Stimulated activated CD4-positive, alpha-beta T cell treated with anti-CD3 and anti-CD28 coated beads, Interleukin-4, amount 100 ng/mL, for 24 hours (primary cell): ENCODE measurements at places on chromosomes 13 and 19.
A peak's percentile ranks its signal among the peaks of the same experiment; 100 is the strongest.

- no peak for DNase-seq
These were observed 513.1 kb downstream of the SLITRK6 start for GRCh38 chr13:85286081-85286480.

GRCh38 chr13:22880741-22881720 is 299.7 kb upstream of the SGCG start:
- DNase-seq = no peak

GRCh38 chr13:46629811-46630413 is 76.9 kb downstream of the LRCH1 start:
- DNase-seq = no peak

DNA sequence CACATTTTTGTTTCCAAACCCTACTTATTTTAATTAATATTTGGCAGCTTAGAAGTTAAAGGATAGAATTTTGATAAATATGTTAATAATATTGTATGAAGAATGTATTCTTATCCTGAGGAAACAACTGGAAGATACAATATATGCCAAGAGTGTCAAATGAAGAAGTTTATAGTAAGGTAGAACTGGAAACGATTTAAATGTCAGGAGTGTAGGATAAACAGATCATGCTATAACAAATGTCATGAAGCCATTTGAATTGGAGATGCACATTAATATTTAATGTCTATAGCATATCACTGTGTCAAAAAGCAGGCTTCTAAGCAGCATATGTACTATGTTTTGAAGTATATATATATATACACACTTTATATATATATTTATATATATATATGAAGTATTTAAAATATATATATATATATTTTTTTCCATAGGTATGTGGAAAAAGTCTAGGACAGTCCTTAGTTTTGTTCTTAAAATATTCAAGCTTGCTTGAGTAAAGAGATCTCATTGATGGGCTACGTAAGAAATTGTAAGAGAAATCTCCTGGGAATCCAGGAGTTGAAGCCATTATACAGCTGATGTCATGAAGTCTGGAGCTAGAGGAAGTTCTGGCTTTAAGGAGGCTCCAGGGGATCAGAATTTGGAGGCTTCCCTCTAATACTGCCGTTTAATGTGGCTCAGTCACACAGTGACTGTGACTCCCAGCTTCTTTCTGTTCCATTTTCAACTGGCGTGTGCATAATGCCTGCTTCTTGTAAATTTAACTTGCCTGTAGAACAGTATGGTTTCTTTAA is 79.9 kb upstream of the MYCBP2 start:
- DNase-seq = no peak

GRCh38 chr19:55677572-55678028 is 2.6 kb downstream of the EPN1 start:
- no peak for DNase-seq

- no peak for DNase-seq
These were observed 35.3 kb downstream of the CEBPA start for GRCh38 chr19:33266974-33267484.

DNA sequence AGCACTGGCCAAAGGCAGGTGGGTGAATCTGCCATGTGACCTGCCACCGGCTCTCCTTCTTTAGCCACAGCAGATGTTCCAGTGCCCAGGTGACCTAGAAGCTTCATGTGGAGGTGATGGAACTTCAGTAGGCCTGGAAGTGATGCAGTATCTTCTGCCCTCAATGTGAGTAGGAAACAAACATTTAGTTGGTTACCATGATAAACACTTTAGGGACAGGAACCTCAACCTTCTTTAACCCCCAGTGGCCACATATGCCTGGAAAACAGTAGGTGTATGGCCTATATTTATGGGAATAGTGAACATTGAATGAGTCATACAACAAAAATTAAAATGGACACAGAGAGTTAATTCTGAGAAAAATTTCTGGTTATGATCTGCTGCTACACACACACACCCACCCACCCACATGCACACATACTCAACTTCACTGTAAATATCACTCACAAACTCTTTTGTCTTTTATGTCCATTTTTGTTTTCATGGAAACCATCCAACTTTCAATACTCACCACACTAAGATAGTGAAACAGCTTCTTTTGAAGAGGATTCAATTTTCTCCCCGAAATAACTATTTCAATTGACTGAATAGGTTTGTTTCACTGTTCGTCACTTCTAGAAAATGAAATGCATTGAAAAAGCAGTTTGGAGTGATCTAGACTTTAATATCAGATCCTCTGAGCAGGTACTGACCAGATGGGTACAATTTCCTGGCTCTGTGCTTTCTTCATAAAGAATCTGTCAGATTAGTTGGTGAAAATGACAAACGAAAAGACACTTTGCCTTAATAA is 97.3 kb downstream of the STARD13 start:
- DNase-seq = no peak

DNA sequence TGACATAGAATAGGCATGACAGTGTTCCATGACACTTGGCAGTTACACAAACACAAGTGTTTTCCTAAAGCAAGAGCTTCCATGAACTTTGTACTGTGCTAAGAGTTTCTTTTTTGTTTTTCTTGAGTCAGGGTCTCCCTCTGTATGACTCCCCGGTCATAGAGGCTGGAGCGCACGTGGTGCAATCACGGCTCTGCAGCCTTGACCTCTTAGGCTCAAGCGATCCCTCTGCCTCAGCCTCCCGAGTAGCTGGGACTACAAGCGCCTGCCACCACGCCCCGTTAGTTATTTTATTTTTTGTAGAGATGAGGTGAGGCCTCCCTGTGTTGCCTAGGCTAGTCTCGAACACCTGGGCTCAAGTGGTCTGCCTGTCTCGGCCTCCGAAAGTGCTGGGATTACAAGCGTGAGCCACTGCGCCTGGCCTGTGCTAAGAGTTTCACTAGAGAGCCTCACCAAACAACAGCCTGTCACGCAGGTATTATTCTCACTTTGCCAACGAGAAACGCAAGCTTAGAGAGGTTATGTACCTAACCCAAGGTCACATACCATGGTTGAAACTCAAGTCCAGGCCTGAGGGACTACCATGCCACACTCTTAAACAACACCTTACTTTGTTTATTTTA is 355.9 kb downstream of the KLF12 start:
- DNase-seq = no peak

DNA sequence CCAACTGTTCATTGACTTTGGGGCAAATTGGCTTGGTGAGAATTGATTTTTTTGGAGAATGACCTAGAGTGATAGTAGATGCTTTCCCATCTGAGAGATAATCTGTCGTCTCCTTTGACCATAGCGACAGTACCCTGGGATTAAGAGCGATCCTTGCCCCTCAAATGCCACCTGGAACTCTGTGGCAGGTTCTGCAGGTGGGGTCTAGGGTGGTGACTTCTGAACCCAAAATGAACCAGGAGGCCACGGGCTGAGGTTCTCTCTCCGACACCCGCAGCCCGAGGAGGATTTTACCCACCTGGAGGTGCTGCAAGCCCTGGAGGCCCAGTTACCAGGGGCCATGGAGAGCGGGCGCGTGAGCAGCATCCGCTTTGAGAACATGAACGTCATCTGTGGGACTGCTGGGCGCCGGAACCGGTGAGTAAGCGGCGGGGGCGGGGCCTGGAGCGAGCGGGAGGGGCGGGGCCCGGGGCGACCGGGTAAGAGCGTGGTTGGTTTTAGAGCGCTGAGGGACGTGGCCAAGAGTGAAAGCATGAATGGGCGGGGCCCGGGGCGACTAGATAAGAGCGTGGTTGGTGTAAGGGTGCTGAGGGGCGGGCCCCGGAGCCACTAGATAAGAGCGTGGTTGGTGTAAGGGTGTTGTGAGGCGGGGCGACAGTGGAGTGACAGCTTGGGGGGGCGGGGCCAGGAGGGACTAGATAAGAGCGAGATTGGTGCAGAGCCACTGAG is 8.6 kb downstream of the C19orf81 start:
- peak; percentile 80 for DNase-seq

DNA sequence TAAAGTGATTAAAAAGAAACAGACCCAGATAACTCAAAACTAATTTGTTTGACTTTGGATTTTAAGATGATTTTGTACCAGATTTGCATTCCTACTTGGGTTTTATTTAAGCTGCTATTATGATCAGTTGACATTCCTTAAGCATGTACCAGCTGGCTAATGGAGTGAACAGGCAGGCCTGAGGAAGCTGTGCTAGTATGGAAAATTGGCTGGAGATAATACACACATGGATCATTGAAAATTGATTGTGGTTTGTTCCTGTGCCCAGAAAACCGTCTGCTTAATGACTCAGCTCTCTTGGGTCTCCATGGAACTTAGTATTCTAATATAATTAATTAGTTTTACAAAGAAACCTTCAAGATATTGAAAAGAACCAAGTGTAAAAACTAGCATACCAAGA is 22.6 kb downstream of the POLR1D start:
- no peak for DNase-seq

GRCh38 chr19:3712663-3713611 is 4.8 kb downstream of the TJP3 start:
- no peak for DNase-seq

GRCh38 chr19:55275851-55276719 is 3.8 kb downstream of the HSPBP1 start:
- DNase-seq = no peak

- DNase-seq = no peak
These were observed 2020.1 kb upstream of the PCDH20 start for GRCh38 chr13:63435667-63436324.

GRCh38 chr19:7554565-7554964 is 19.0 kb downstream of the PNPLA6 start:
- DNase-seq = no peak

GRCh38 chr13:111952814-111953213 is 114.1 kb upstream of the SOX1 start:
- DNase-seq = no peak

- no peak for DNase-seq
These were observed 4.4 kb downstream of the GADD45GIP1 start for GRCh38 chr19:12952488-12953137.

DNA sequence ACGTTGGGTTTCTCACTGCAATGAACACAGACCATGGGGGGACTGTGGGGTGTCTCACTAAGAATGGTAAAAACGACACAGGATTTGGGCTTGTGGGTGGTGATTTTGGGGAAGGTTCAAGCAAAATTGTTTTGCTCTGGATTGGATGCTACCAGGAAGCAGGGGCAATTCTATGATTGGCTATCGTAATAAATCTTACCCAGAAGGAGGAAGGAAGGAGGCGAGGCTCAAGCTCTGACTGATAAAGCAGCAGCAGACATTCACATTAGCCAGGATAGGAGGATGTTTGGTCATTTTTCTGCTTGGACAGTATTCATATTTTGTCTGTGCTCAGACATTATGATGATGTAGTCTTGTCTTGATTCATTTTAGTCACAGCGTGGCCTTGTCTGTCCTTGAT is 1.5 kb downstream of the ZNF576 start:
- no peak for DNase-seq

DNA sequence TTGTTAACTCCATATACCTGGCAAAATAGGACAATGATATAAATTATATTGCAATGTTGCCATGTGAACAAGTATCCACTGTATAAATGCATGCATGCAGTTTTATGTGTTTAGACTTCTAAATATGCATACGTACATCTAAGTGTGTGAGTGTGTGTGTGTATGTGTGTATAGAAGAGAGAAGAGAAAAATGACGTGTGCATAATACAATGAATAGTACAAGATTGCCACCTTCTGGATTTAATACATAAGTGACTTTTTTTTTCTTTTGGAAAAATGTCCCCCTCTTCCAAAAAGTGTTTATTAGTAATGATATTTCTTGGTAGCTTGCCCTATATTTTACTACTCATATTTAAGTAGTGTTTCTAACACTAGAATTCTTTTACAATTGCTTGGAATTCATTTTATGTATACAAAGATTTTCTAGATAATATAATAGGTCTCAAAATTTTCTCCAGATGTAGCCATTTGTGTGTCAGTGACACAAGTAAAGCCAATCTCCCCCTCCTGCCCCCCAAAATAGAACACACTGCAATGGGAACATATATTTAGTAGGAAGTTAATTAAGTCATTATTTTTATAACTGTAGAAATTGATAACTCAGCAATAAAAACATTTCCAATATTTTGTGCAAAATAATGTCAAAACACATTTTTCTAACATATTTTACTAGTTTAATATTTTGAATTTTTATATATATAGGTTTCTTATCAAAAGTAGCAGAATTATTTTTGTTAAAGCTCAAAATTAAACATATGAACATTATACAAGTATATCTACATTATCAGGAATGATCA is 783.3 kb upstream of the ATXN8OS start:
- DNase-seq = no peak

DNA sequence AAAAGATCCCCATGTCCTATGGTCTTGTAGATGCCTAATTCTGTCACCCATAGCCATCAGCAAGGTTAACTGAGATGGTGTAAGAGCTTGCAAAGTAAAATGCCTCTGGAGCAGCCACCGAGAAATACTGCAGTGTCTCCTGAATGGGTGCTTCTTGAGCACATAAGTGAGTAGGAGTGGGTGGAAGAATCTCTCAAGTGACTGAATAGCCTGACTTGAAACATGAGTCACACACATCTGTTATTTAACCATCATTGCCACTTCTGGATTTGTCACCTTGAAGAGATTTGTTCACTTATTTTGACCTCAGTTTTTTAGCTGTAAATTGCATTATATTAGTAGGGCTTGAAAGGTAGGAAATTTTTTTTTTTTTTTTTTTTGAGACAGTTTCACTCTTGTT is 2.3 kb downstream of the ZNF714 start:
- DNase-seq = peak; percentile 6

DNA sequence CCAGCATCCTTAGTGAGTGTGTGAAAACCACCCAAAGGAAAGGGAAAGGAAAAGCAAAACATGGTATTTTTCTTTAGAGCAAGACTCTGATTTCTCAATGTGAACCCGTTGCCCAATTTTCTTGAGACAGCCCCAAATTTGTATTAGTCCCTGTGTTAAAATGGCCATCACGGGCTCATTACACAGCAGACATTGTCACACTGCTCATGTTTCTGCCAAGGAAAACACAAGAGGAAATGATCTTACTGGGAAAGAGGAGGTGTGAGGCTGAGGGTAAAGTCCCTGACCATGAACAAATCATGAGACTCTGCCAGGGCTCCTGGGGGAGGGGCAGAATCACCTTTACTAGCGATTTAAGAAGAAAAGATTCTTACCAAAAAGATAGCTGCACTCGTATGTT is 54.4 kb downstream of the FAM124A start:
- no peak for DNase-seq

DNA sequence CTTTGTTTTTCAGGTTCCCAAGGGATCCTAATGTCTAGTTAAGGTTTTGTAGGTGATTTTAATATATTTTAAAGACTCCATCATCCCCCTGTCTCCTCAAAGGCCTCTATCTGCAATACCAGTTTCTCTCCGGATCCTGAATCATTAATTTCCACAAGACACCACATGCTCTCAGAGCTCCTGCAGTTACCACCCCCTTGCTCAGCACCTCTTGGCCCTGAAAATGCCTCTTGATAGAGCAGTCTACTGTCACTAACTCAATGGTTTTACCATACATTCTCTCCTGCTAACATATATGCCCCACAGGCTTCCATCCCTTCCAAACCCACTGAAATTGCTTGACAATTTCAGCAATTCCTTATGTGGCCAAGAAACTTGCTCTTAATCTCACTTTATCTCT is 1.9 kb upstream of the PEG3 start:
- no peak for DNase-seq

DNA sequence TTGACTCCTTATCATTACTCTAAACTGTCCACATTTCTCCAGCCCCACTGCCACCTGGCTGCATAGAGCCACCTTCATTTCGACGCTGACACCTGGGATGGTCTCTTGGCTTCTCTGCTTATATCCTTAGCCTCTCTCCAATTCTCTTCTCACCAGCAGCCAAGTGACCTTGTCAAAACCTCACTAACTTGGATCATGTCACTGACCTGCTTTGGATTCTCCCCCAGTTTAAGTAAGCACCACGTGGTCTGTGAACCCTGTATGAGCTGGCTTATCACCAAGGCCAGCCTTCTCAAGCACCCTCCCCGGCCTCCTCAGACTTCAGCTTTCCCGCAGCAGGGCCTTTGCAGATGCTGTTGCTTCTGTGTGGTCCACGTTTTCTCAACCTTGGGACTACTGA is 12.3 kb upstream of the GGACT start:
- DNase-seq = no peak
